Right ventricle myocardium superior (tissue), 1 donor: ENCODE measurements at places on chromosomes 3 and 15. TPM values are rescaled to one million over a fixed set of nuclear protein-coding genes. Genes with fewer than 3 reads are reported as not detected.

The UBA3 gene
- total RNA-seq, result 84.4 TPM

The ATP13A5 gene
- total RNA-seq, result not detected

The ACKR4 gene
- total RNA-seq, result 2.9 TPM

The SEMA3F gene
- 10.8 TPM for total RNA-seq

The RUBCN gene
- total RNA-seq, result 15.1 TPM

The UCN2 gene
- not detected for total RNA-seq

The NBEAL2 gene
- total RNA-seq, result 11.7 TPM

The LMAN1L gene
- 20.6 TPM for total RNA-seq

The AADACL2 gene
- not detected for total RNA-seq

The RBM6 gene
- total RNA-seq, result 43.0 TPM

The RBPMS2 gene
- 215 TPM for total RNA-seq

The GLDN gene
- 9.1 TPM for total RNA-seq

The IMPG2 gene
- total RNA-seq, result 0.11 TPM

The IQCH gene
- total RNA-seq, result 1.6 TPM

The TCTA gene
- total RNA-seq, result 13.4 TPM

The HES1 gene
- total RNA-seq, result 11.1 TPM

The AMT gene
- total RNA-seq, result 32.2 TPM

The ZNF106 gene
- 479 TPM for total RNA-seq

The ITPKA gene
- 2.6 TPM for total RNA-seq

The COX17 gene
- total RNA-seq, result 168 TPM

The GOLGA6A gene
- not detected for total RNA-seq
